Activated CD4-positive, CD25-positive, alpha-beta regulatory T cell treated with anti-CD3 and anti-CD28 coated beads, Interleukin-2, amount 50 U/mL, for 16 hours (primary cell): ENCODE measurements at places on chromosomes 3 and 15.

GRCh38 chr15:31345606-31346366 is 19.2 kb downstream of the KLF13 start:
- no peak for DNase-seq

- DNase-seq, result no peak
These were observed 402.2 kb downstream of the NR2F2 start for GRCh38 chr15:96732704-96733103.

DNA sequence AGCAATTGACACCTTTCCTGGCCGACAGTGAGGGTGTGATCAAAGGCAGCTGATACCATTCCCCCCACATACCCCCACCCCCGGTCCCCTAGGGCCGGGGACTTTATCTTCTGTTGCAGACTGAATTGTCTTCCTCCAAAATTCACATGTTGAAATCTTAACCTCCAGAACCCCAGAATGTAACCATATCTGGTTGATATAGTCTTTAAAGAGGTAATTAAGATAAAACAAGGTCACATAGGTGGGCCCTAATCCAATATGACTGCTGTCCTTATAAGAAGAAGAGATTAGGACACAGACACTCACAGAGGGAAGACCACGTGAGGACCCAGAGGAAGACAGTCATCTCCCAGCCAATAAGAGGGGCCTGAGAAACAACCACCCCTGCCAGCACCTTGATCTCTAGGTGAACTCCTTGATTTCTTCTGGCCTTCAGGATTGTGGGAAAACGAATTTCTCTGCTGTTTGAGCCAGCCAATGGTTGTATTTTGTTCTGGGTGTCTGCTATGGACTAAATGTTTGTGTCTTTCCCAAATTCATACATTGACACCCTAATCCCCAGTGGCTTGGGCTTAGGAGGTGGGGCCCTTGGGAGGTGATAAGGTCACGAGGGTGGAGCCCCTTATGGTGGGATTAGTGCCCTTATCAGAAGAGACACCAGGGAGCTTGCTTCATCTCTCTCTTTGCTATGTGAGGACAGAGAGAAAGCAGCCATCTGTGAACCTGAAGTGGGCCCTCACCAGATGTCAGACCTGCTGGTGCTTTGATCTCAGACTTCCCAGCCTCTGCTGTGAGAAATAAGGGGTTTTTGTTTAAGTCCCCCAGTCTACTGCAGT is 144.0 kb downstream of the CHSY1 start:
- no peak for DNase-seq

DNA sequence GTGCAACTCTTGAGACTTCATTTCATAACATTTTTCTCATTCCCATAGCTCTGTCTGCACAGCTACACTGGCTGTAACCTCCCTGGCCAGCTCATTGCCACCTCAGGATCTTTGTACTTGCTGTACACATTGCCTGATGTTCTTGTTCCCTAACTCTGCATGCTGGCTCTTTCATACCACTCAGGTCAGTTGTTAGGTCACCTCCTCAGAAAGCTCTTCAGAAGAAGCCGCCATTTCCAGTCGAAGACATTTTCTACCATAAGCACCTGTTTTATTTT is 176.2 kb downstream of the AKAP13 start:
- no peak for DNase-seq

GRCh38 chr3:44729384-44729910 is at the start of gene ZNF501:
Gene ZNF501, plus strand, starts transcription at chr3:44729635. Its CDS starts 4,787 bp downstream, at chr3:44734422.
- peak; percentile 67 for DNase-seq

DNA sequence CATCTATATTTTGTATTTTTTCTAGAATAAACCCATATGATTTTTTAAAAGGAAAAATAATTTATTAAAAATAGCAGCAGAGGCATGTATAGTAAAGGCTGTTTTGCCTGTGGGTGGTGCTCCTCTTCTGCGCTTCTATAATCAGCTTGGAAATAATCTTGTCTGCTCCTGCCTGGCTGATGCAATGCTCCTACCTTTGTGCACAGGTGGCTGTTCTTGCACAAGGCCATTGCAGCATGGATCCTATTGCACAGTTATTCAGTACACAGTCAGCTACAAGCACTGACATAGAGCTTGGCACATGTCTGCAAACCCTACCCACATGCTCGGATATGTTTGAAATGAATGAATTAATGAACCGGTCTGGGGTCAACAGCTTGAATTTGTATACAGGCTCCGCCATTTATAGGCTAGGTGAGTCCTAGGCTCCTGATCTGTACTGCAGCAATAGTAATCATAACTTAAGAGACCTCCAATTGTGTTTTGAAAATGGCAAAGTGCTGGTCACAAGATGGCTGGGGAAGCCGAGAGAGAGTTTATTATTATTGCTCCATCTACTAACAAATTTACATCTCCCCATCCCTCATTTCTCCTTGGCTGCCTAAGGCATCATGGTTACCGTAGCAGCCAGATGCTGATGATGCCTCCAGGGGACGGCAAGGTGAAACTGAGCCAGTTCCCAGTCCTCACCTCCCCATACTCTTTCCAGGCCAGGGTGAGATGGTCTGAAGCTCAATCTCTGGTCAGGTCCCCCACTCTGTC is 532 bp upstream of the RTP1 start:
- no peak for DNase-seq

GRCh38 chr15:32970847-32971246 is 223.7 kb downstream of the FMN1 start:
- no peak for DNase-seq

GRCh38 chr15:67542420-67543347 is at the start of gene MAP2K5:
Gene MAP2K5, plus strand, starts transcription at chr15:67542703. Its CDS starts 633 bp downstream, at chr15:67543336.
- peak; percentile 67 for DNase-seq

- DNase-seq, result no peak
These were observed 5.0 kb downstream of the NEK11 start for GRCh38 chr3:131031660-131032059.

DNA sequence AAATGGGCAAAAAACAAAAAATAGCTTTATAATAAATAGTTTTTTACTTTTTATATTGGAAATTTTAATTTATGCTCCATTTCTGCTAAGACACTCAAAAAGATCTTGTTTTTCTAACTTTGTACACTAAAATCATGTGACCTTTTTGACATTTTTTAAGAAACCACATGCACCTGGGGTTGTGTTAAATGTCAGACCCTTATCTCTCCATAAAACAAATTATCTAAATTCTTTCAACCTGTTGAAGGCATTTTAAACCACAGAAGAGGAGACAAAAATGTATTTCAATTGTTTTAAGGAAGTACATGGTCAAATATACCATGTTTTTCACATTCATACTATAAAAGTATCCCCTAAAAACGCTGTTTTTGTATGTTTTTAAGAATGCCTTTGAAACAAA is 29.2 kb downstream of the IFT80 start:
- DNase-seq, result no peak

DNA sequence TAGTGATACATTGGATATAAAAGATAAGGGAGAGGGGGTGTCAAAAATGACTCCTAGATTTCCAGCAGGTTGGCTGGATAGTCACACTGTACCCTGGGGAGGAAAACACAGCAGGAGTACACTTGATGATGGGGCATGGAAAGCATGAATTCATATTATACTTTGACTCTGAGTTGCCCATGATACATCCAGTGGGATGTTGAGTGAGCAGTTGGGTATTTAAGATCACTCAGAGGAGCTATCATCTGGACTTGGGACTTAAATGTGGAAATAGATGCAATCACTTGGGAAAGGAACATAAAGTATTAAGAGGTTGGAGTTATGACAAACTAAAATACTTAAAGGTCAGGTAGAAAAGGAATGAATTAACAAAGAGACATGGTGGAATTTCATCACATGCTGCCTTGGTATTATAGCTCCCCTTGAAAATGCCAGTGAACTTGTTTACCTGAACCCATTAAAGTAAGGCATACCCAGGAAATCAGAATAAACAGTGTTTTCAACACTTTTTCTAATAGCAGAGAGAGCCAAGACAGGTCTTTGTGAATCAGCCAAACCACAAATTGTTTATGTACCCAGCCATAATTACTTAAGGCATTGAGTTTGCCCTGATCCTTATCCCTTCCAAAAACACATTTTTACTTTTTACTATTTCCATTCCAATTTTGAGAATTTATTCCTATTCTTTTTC is 49.9 kb upstream of the ABI3BP start:
- no peak for DNase-seq

DNA sequence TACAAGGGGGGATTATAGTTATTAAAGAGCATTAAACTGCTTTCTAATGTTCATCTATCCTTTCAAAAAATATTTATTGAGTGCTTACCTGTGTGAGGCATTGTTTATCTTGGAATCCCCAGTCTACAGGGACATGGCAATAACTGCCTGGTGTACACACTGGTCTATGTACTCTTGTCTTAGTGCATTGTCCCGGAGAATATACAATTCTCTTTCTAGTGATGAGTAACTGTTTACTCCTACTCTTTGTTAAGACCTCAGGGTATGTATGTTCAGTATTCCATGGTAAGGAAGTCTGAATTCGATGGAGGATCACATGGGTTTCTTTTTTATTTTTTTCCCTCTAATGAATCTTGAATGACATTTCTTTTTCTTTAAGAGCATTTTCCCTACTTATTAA is 772.4 kb upstream of the NR2F2 start:
- DNase-seq, result no peak

DNA sequence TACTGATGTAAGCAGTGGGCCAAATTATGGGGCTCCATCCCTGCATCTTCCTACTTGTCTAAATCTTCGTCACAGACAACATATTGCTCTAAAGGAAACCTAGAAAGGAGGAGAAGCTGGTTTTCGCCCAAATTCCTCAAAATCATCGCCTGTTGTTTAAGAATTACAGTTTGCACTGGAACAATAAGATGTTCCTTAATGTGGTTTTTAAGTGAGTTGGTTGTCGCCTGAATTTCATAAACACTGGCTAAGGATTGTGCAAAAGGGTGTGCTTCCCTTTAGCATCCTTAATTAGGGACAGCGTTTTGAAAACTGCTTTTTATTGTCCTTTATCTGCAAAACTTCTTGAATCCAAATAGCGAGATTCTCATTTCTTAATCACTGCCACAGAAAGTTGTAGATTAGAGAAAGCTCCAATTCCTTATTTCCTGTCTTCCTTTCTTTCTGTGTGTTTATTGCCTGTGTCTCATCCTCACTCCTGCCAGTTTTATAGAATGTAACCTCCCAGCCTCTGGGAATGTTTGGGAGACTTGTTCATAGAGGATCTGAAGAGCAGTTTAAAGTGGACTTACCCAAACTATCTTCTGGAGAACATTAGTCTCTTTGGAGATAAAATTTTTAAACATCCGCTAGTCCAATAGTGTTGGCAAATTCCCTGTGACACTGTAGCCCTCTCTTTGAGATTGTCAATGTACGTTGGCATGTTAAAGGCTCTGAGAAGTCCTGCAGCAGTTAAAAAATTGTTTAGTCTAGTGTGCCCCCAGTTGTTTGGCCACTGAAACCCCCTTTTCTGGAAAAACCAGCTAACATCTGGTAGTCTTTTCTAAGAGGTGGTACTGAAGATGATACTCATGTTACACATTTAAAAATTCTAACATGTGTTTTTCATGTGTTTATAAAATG is 50.4 kb downstream of the FLNB start:
- no peak for DNase-seq

DNA sequence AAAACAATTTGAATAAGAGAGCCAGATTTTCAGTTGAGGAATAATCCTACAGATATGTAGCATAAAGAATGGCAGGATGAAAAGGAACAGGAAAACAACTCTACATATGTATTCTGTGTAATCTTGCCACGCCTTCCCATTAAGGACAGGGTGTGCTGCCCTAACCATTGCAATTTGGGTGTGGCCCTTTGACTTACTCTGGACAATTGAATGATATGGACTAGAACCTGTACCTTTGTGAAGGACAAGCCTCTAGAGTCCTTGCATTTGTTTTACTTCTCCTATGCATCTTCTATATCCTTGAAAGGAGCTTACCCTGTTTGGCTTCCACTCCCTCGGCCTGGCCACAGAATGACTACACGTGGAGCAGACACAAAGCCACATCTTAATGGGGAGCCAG is 1261.6 kb upstream of the GBE1 start:
- DNase-seq, result no peak

- DNase-seq, result no peak
These were observed 29.7 kb upstream of the SLMAP start for GRCh38 chr3:57726397-57726796.

- no peak for DNase-seq
These were observed 85.6 kb downstream of the CPN2 start for GRCh38 chr3:194265505-194265892.

DNA sequence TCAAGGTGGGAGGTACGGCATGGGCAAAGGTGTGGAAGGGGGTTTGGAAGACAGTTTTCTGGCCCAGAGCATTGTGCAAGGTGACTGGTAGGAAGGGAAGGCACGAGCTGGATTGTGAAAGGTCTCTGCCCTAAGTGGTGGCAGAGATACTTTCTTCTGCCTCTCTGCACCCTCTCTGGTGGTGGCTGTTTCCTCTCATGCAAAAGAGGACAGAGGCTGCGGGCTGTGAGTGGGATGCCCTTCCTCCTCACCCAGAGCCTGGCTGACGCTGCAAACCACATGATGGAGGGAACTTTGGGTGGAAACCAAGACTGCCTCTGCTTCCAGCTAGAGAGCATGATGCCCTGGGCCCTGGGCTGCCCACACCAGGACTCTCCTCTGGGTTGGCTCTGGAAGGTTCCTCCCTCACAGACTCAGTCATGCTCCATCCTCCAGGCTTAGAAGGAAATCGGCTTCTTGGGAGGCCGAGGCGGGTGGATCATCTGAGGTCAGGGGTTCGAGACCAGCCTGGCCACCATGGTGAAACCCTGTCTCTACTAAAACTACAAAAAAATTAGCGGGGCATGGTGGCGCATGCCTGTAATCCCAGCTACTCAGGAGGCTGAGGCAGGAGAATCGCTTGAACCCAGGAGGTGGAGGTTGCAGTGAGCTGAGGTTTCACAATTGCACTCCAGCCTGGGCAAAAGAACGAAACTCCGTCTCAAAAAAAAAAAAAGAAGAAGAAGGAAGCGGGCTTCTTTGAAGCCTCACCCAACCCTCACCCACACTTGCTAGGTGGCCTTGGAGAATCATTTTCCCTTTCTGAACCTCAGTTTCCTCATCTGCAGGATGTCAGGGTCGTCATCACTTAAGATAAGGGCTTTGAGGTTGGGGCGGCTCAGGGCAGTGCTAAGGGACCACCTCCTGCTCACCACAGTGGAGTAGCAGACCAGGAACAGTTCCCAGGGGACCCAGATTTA is 8.3 kb downstream of the PSTPIP1 start:
- DNase-seq, result no peak

DNA sequence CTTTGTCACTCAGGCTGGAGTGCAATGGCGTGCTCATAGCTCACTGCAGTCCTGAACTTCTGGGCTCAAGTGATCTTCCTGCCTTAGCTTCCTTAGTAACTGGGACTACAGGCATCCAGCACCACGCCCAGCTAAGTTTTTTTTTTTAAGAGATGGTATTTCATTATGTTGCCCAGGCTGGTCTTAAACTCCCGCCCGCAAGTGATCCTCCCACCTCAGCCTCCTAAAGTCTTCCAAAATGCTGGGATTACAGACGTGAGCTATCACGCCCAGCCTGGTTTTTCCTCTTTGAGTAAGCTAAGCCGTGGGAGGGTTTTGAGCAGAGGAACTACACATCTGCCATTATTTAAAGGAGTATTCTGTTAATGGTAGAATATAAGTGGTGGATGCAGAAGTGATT is 7.4 kb upstream of the LRRFIP2 start:
- no peak for DNase-seq

GRCh38 chr15:61118885-61119284 is 110.2 kb downstream of the RORA start:
- no peak for DNase-seq
